ENCODE measurements at places on chromosomes 13 and 19.

- no peak for DNase-seq
Measured at GRCh38 chr19:13639342-13639929, 124.9 kb upstream of the MRI1 start.

- peak; percentile 92 for DNase-seq
Measured at GRCh38 chr19:40466219-40466984, 399 bp upstream of the SPTBN4 start.

GRCh38 chr19:29268103-29268502 is 55.2 kb upstream of the UQCRFS1 start:
- no peak for DNase-seq

GRCh38 chr13:23377983-23378632 is 55.4 kb downstream of the SACS start:
- peak; percentile 82 for DNase-seq

DNA sequence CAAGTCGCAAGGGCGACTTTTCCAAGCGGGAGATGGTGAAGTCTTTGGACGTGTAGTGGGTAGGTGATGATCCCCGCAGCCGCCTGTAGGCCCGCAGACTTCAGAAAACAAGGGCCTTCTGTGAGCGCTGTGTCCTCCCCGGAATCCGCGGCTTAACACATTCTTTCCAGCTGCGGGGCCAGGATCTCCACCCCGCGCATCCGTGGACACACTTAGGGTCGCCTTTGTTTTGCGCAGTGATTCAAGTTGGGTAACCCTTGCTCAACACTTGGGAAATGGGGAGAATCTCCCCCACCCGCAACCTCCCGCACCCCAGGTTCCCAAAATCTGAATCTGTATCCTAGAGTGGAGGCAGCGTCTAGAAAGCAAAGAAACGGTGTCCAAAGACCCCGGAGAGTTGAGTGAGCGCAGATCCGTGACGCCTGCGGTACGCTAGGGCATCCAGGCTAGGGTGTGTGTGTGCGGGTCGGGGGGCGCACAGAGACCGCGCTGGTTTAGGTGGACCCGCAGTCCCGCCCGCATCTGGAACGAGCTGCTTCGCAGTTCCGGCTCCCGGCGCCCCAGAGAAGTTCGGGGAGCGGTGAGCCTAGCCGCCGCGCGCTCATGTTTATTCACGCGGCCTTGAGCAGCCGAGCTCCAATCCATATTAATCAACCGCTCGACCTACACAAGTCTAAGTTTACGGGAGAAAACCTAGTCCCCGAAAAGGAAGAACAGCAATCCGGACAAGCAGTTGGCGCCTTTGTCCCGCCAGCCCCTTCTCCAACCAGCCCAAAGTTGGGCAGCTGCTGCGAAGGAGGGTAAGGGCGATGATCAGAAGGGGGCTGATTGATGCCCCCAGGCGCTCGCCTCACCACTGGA is 9.9 kb downstream of the SOX21 start:
- DNase-seq = no peak

GRCh38 chr13:75217949-75218348 is 264.0 kb downstream of the TBC1D4 start:
- no peak for DNase-seq

DNA sequence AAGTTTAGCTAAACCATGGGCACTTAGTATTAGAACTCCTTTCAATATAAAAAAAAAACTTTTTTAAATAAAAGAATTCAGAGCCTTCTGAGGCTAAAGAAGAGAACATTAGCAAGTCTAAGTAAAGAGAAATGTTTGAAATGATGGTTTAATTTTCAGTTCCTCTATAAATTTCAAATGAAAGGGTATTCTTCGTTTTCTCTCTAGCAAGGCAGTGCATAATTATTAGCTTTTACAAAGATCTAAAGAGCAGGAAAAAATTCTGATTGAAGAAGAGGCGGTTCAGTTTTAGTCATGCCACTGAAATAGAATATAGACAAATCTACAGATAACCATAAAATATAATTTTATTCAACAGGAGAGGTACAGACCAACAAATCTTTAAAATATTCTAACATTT is 18.0 kb downstream of the SUCLA2 start:
- no peak for DNase-seq

Data from activated CD8-positive, alpha-beta T cell treated with anti-CD3 and anti-CD28 coated beads for 36 hours (primary cell).